Right hindlimb (tissue), 1 donor: ENCODE measurements at places on chromosomes 1 and 21.
A peak's percentile ranks its signal among the peaks of the same experiment; 100 is the strongest.

GRCh38 chr1:5613900-5614299 is 378.3 kb downstream of the NPHP4 start:
- DNase-seq: no peak

- DNase-seq: no peak
Measured at GRCh38 chr21:19181604-19182140, 778.1 kb upstream of the TMPRSS15 start.

- no peak for DNase-seq
Measured at GRCh38 chr1:202659541-202659940, 50.7 kb downstream of the SYT2 start.

DNA sequence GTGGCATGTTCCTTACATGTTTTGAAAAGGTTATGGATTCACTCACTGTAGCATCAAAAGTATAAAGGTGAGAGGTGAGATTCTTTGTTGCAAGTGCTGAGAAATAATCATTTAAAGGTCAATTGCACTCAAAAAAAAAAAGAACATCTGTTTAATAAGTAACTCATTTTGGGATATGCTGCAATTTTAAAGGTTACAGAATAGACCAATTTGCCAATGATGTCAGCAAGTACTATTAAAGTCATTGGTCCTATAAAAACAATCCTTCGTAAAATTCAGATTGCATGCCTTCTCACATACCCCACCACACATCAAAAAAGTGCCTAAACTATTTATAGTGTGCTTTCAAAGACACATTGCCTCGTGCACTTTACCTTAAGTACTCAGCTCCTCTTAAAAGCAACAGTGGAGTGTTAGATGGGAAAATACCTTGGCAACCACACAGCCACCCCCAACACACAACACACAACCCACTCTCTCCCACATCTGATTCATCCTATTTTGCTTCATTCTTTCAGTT is 218.2 kb upstream of the ADGRL2 start:
- DNase-seq: no peak

DNA sequence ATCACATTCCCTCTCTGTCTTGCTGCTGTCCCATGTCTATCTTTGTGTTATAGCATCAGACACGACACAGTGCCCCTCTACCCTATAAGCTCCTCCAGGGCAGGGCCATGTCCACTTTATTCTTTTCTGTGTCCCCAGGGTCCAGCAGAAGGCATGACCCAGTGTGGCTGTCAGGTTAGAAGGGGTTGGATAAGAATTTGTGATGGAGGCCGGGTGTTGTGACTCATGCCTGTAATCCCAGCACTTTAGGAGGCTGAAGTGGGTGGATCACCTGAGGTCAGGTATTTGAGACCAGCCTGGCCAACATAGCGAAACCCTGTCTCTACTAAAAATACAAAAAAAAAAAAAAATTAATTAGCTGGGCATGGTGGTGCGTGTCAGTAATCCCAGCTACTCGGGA is 26.3 kb upstream of the RNF19B start:
- DNase-seq: no peak

GRCh38 chr1:96688767-96689166 is 32.8 kb upstream of the PTBP2 start:
- no peak for DNase-seq

GRCh38 chr1:153428791-153429190 is 12.5 kb downstream of the S100A7A start:
- DNase-seq: no peak

DNA sequence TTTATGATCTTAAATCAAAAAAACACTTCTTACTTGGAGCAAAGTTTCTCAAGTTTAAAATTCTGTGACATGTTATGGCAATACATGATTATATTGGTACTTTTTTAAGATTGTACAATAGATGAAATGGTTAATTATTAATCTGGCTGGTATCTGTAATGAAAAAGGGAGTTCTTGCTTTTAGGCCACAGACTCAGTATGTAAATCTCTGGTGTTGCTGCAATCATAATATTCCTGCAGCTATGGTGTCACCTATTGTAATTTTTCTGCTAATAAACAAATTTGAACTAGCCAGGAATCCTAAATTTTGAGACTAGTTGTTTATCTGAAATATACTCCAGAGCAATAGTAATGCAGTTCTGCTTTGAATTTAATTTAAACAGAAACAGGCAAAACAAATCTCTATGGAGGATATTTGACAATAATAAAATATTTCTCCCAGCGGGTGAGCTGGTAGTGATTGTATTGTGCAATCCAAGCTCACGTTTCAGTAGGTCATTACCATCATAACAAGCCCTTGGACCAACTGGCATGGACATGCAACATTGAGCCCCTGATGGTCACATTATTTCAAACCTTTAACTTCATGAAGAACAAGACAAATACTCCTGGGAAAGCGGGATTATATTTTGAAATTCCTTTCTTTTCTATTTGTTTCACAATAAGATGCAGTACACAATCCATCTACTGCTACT is 77.2 kb upstream of the USH2A start:
- DNase-seq: no peak

DNA sequence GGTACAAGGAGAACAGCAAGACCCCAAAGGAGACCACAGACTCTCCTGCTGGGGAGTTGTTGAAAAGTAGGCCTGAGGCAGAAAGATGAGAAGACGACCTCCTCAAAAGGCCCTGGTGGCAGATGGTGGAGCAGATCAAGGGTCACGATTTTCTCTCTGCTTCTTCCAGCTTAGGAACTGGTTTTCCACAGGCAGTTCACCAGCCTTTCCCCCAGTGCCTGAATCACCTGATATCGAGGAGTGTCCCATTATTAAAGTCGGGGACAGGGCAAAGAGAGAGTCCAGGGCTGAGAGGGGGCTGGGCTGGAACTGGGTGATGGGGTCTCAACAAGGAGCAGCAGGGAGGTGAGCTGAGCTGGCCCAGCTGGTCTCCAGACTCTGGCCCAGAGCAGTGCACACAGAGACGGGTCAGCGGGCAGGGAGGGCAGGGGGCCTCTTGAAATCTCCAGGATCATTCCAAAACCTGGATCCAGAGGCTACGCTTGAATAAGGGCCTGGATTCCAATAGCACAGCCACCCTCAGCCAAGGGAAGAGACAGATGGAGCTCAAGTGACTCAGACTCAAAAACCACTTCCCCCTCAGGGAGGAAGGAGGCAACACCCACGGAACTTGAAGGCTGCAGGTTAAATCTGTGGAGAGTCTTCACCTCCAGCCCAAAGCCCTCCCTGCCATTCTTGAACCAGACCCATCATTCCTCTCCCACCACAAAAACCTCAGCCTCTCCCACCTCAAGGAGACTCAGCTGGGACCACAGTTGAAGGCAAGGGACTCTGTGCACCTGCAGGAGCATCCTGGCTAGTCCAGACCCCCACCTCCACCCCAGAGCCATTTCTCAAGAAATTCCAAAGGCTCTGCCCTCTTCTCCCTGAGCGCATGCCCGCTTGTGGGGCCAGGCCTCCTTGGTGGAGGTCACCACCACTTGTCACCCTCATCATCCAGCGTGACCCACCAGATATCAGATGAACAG is at the start of gene S100A5:
S100A5 (minus strand) TSS at position 541 of the 968 bp plus-strand sequence. CDS start 743 bp downstream, outside the sequence.
- no peak for DNase-seq

GRCh38 chr1:180343921-180344769 is 114.1 kb downstream of the LHX4 start:
- peak; percentile 49 for DNase-seq

- DNase-seq: no peak
Measured at GRCh38 chr1:169119405-169119804, 12.9 kb downstream of the ATP1B1 start.

GRCh38 chr1:192762265-192762664 is 46.6 kb upstream of the RGS2 start:
- no peak for DNase-seq

DNA sequence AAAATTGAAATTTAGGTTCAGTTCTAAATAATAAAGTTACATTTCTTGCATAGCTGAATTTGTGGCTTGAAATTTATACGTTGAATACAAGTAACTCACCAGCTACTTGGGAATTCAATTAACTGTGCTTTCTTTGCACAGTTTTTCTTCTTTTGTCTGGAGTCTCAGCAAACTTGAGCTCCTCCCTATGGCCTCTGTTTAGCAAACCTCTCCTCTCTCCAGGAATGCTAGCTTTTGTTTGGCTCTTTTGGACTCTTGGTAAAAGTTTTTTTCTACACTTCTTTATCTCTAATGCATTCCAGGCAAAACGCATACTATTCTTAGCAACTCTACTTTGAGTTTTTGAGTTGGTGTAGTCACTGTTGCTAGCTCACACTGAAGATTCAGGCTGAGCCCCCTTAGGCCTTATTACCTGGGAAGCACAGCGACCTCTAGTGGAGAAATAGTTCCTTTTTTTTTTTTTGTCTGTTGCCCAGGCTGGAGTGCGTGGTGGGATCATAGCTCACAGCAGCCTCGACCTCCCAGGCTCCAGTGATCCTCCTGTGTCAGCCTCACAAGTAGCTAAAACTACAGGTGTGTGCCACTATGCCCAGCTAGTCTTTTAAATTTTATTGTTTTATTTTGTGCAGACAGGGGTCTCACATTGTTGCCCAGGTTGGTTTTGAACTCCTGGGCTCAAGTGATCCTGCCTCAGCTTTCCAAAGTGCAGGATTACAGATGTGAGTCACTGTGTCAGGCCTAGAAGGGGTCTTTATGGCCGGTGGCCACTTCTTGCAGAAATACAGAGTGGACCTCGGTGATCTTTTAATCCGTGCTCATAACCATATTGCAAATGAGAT is 61.7 kb downstream of the CASQ2 start:
- DNase-seq: no peak

GRCh38 chr1:10761503-10762152 is 34.8 kb downstream of the CASZ1 start:
- no peak for DNase-seq

DNA sequence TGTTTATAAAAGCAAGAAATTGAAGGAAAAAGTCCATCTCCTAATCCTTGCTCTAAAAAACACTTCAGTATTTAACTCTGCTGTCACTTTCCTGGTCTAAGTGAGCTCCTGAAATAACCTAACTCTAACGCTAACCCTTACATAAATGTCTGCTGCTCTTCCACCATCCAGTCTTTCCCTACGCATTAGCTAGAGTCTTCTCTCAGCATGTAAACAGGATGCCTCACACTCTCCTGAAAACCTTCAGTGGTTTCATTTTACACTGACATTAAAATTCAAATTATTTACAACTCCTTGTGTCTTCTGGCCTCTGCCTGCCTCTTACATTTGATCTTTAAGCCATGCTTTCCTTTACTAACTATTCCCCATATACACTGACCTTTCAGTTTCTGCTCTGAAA is 697.6 kb upstream of the CXADR start:
- no peak for DNase-seq

GRCh38 chr1:70754701-70755100 is 292.9 kb downstream of the PTGER3 start:
- no peak for DNase-seq

GRCh38 chr1:151534662-151535278 is 5.3 kb upstream of the TUFT1 start:
- DNase-seq: peak; percentile 74

DNA sequence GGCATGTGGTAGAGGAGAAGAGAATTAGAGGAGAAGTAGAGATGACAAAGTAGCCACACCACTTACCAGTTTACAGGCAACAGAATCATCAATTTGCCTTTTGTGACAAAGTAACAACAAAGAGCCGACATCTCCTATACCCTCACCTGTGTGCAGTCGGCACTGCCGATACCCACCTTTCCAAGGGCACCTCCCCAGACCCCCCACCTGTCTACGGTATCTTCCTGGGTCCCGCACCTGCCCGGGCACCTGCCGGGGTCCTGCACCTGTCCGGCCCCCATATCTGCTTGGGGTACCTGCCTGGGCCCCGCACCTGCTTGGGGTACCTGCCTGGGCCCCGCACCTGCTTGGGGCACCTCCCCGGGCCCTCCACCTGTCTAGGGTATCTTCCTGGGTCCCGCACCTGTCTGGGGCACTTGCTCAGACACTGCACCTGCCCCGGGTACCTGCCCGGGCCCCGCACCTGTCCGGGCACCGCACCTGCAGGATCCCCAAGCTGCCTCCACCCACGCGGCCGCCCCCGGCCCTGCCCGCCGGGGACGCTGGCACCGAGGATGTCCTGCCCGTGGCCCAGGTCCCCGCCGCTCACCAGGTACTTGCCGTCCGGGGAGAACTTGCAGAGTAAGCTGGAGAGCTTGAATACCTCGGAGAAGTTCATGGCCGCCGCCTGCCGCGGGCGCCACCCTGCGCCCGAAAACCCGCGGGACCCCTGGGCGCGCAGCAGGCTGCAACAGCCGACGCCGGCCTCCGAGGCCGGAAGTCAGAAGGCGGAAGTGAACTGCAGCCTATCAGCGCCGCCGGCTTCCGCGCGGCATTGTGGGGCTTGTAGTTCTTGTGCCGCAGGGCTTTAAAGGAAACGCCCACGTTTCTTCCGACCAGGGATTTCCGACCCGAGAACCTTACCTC is at the start of gene WRAP73:
WRAP73 (minus strand) TSS at position 762 of the 906 bp plus-strand sequence; CDS start at position 658, 104 bp downstream.
- DNase-seq: peak; percentile 92

DNA sequence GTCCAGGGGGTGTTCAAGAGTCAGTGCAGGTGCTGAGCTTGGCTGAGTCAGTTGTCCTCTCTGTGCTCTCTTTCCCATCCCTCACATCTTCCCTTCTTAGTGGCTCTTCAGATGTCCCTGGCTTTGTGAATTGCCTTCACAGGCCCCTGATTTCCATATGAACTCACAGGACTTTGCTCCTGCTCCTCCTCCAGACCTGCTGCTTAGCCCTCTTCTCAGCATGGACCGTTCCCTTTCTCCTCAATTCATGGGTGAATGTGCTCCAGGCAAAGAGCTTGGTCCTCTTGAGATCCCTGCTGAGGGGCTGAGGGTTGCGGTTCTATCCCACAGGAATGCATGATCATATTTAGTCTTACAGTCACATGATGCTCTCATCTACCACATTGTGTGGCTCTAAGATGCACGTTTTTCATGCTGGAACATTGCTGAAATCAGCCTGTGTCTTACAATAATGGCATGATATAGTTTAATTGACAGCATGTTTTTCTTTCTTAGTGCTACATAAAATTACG is 30.5 kb downstream of the CACNA1E start:
- no peak for DNase-seq

DNA sequence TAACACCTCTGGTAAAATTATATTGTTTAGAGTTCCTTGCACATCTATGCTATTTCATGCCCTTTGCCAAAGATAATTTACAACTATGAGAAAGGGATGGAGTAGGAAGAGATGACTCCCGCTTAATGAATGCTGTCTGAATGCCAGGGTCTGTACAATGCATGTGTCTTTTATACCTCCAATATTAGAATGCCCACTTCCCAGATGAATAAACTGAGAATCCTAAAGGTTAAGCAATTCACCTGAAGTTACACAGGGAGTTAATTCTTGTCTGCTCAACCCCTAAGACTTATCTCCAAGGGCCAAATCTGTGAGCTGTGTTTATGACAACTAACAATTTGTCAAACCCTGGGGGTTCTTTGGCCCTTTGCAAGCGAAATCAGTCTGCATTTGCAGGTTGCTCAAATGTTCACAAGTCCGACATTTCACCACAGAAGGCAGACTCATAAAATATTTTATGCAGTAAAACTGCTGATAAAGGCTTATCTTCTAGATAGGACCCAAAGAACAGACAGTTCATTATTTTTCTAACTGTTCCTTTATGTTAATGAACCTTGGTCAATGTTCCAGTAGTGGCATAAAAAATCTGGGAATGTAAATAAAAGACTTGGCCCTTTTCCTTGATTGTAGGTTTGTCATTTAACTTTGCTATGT is 50.2 kb upstream of the ATP1A1 start:
- DNase-seq: no peak

GRCh38 chr1:218669431-218669830 is 324.3 kb downstream of the TGFB2 start:
- no peak for DNase-seq

- no peak for DNase-seq
Measured at GRCh38 chr1:56496821-56497772, 82.3 kb downstream of the PLPP3 start.

GRCh38 chr21:37700641-37701202 is 215.5 kb downstream of the KCNJ6 start:
- DNase-seq: no peak
